ENCODE measurements at places on chromosomes 12 and 14.

- no peak for DNase-seq
These were observed 448.8 kb downstream of the FLRT2 start for GRCh38 chr14:85978582-85979250.

GRCh38 chr14:93976477-93977057, at the start of gene ASB2:
Gene ASB2, minus strand, starts transcription at chr14:93976570. Its CDS starts 12,031 bp downstream, at chr14:93964539.
- DNase-seq = no peak

DNA sequence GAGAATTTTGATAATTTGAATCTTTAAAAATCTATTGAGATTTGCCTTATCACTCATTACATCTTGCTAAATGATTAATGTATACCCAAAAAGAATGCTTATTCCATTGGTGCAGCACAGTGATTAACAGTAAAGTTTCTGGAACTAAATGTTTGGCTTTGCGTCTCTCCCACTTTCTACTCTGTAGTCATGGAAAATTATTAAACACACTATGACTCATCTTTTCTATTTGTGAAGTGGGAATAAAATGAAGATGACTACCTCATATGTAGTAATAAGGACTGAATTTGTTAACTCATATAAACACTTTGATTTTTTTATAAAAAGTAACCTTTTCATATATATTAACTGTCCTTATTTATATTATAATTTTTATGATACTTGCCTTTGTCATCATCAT, 118.1 kb downstream of the RERGL start:
- no peak for DNase-seq

- no peak for DNase-seq
These were observed 95.4 kb downstream of the DUSP16 start for GRCh38 chr12:12467264-12467663.

GRCh38 chr12:71524626-71525025, 85.0 kb downstream of the LGR5 start:
- DNase-seq = no peak
